ENCODE measurements at places on chromosomes 1 and 21. TPM values are rescaled to one million over a fixed set of nuclear protein-coding genes. Genes with fewer than 3 reads are reported as not detected.

The GJA8 gene
- total RNA-seq: not detected

The ZNF683 gene
- total RNA-seq: not detected

The F11R gene
- total RNA-seq: 55.5 TPM

- DNase-seq: no peak
These were observed 48.3 kb downstream of the FGGY start for GRCh38 chr1:59345221-59345620.

DNA sequence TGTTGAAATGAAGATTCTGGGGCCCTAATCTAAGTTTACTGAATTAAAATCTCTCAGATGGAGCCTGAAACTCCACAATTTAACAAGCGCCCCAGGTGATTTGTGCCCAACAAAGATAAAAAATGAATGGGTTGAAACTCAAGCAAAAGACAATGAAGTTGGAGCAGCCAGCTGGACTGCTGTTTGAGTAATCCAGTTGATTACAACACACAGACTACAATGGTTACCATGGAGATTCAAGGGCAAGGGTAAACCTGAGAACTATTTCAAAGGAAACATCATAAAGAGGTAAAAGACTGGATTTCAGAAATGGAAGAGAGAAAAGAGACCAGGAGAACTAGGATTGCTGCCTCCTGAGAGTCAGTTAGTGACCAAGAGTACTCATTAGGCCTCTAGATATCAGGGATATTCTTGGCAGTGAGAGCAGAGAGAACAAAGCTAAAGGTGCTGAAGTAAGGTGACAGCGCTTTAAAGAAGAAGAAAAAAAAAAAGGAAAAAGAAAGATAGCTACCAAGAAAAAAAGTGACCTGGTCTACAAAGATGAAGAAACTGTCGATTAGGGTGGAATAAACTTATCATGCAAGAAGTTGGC lies 44.5 kb downstream of the LRRC53 start:
- DNase-seq: no peak

DNA sequence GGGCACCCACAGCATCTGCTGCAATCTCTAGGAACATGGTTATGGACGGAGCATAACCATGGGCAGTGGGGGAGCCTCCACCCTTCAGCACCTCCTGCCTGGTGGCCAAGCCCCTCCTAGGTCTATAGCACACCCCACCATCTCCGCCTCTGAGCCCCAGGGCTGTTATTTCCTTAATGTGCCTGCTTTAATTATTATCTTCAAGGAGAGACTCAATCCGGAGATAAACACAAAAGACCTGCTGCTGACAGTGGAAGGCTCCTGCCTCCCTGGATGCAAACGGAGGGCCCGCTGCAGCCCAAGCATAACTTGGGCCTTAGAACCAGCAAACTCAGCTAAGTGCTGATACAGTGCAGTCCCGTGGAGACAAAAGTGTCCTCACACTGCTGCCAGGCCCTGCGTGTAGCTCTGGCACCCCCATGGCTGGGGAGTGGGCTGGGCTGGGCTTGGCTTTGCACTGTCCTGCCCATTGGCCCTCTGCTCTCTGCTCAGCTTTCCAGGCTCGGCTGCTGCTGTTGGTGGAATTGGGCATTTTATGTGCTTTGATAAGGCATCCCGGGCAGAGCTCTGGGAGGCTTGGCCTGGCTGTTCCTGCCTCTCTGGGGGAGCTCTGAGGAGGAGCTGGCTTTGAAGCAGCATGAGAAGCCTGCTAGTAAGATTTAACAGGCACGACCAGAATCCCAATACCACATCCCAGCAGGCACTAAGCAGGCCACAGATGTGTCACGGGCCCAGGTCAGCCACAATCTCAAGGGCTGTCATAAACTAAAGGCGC lies 620.2 kb downstream of the PTPRU start:
- DNase-seq: no peak

DNA sequence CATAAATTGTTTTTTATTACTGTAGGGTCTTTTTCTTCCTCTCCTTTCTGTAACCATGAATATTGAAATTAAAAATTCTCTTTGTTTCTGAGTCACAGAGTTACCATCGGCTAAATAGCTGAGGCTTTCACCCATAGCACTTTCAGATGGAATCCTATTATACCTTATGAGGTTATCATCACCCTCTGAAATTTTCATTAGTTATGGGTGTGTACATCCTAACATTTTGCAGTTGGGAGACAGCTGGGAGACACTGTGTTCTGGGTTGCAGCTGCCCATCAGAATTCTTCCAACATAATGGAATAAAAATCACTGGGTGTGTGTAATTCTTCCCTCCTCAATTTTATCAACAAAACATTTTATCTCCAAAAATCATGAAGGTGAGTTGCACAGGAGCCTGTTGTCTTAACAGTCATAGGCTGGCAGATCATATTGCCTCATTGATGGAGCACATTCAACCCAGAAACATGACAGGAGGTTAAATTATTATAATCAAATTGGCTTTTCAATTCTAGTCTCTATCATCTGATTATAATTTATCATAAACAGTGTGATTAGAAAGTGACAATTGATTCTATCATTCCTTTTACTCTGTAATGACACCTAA lies 17.4 kb downstream of the CYYR1 start:
- DNase-seq: no peak

DNA sequence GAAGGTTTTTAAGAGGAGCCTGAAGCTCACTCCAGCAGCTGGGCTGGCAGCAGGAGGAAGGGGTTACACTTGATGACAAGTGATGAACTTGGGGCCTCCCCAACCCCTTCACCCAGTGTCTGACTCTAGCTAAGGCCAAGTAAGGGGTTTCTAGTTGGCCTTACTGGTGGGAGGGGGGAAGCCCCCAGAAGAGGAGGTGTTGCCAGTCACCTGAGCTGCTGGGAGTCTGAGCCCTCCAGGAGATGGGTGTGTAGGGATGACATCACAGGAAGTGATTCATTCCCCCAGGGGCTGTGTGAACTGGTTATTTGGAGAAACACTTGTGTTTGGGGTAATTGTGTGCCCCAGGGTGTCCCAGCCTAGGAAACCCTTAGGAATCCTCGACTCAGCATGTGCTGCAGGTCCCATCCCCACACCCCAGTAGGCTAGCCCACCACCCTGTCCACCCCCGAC lies 3.1 kb downstream of the PADI1 start:
- DNase-seq: no peak

The SFN gene
- total RNA-seq: 1.3 TPM

- no peak for DNase-seq
These were observed 21.4 kb downstream of the PRRC2C start for GRCh38 chr1:171506525-171507304.

All from mesenteric fat pad (tissue), 1 donor.